Activated naive CD4-positive, alpha-beta T cell treated with anti-CD3 and anti-CD28 coated beads, Interleukin-2, amount 50 U/mL, for 72 hours (primary cell): ENCODE measurements at places on chromosomes 3 and 15.

DNA sequence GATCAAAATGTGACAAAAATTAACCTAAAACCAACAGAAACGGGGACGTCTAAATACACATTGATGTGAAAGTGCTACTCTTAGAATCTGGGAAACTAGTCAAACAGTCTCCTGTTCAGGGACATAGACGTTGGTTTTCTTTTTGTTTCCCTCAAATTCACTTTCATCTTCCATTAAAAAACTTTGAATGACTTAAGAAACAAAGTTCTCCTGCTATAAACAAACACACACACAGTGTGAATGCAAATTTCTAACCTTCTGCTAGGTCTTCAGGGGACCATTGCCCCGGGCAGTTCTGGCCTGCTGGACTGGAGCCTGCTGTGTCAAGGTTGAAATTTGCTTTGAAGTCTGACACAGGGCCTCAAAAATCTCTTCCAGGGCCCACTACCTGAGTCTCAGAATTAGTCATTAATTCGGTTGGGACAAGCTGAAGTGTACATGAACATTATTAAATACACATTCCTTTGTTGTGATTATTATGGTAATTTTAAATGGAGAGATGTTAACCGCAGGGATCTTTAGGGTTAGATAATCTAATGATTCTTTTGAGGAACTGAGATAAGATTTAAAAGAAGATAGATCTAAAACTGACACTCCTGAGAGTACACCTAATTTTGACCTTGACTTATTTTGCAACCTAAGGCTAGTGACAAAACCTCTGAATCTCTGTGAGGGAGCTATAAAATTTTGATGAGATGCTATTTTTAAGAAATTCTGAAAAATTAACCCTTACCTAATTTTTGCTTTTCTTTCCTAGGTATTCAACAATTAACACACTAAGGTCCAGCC is 1260.4 kb downstream of the ROBO1 start:
- DNase-seq: no peak

DNA sequence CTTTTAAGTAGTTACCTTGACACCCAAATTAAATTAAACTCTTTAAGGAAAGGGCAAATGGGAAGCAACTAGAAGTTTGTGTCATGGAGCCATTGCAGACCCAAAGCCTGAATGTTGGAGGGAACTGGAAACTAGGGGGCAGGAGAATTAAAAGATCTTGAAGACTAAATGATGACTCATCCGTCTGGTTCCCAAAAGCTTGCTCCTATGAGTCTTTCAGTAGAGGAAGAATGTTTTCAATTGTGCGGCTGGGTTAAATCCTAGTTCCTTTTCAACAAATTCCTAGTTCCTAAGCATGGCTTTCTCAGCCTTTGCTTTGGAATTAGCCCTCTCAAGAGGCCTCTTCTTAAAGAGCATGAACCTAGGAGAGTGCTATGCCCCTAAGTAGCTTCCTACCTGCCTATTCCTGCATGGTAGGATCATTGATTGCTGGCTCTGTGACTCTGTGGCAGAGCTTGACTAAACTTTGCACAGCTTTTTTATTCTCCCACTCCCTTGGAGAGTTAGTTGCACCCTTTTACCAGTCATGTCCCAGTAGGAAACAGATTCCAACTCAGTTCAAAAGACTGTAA is 17.7 kb downstream of the CLEC3B start:
- DNase-seq: no peak

- DNase-seq: no peak
Measured at GRCh38 chr3:149581681-149582370, 76.0 kb downstream of the WWTR1 start.

DNA sequence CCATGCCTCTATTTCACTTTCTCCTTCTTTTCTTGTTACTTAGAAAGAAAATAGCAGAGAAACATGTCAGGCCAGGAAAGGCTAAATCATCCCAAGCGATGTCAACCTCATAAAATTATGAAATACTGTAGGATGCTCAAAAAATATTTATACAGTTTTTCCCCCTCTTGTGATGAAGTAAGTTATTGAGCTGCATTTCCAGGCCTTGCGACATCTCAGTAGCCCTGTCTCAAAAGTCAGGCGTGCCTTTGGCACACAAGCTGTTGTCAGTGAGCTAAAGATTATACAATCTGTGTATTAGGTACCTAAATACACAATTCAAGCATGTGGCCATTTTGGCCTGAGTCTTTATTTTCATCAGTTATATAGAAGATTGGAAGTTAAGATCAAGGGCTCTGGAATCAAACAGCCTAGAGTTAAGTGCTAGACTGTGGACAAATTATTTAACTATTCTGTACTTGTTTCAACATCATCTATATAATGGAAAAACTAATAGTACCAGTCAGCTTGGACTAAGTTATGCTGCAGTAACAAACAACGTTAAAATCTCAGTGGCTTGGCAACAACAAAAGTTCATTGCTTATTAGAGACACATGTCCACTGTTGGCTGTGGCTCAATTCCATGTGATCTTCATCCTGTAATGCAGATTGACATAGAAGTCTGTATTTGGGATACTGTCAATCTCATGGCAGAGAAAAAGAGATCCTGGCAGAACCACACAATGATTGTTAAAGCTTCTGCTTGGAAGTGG is 406.4 kb upstream of the PROK2 start:
- DNase-seq: no peak

DNA sequence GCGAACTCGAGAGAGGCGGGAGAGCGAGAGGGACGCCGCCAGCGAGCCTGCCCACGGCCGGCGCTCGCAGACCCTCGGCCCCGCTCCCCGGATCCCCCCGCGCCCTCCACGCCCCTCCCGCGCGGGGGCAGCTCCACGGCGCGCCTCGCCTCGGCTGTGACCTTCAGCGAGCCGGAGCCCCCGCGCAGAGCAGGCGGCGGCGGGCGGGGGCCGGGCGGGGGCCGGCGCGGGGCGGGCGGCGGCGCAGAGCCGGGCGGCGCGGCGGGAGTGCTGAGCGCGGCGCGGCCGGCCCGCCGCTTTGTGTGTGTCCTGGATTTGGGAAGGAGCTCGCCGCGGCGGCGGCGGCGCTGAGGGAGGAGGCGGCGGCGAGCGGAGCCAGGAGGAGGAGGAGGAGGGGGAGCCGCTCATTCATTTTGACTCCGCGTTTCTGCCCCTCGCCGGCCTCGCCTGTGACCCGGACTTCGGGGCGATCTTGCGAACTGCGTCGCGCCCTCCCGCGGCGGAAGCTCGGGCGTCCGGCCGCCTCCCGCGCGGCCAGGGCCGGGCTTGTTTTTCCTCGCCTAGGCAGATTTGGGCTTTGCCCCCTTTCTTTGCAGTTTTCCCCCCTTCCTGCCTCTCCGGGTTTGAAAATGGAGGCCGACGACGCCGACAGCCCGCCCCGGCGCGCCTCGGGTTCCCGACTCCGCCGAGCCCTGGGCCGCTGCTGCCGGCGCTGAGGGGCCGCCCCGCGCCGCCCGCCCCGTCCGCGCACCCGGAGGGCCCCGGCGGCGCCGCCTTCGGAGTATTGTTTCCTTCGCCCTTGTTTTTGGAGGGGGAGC is 524 bp downstream of the IGF1R start:
- DNase-seq: peak; percentile 50

DNA sequence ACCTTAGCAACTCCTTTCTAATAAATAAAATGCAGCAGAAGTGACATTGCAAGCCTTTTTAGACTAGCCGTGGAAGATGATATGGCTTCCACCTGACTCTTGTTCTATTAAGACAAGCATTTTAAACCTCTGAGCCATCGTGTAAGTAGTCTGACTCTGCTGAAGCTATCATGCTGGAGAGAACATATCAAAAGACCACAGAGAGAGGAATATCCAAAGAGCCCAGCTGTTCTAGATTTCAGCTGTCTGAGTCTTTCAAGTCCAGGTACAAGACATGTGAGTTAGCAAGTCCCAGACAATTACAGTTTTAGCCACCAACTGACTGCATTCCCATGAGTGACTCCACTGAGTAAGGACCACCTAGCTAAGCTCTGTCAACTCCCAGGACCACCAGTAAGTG is 517.0 kb upstream of the NAALADL2 start:
- DNase-seq: no peak

DNA sequence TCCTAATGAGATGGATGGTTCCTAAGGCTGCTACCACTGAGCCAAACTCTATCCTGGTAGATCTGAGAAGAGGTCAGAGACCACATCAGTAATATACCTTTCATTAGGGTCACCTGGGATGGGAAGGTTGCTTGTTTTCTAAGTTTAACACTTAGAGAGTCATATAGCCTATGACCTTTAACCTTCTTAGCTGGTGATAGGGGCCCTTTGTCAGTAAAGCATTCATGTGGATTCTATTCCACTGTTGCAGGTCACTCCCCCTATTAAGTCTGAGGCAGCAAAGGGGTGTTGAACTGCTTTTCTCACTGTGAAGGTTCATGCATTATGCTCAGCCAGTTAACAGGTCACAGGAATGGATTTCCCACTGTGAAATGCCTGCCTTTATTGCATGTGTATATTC is 6.1 kb upstream of the ZNF609 start:
- DNase-seq: no peak

GRCh38 chr3:183360971-183361624 is 67.3 kb downstream of the MCF2L2 start:
- no peak for DNase-seq

- DNase-seq: peak; percentile 17
Measured at GRCh38 chr3:177589911-177590381, 392.7 kb upstream of the TBL1XR1 start.

- DNase-seq: peak; percentile 50
Measured at GRCh38 chr15:74175271-74176191, 2.0 kb downstream of the ISLR start.

- DNase-seq: no peak
Measured at GRCh38 chr3:139988472-139989156, 53.6 kb downstream of the CLSTN2 start.

GRCh38 chr3:186483611-186484340 is 60.4 kb downstream of the CRYGS start:
- no peak for DNase-seq

GRCh38 chr3:30683769-30684168 is 77.4 kb downstream of the TGFBR2 start:
- no peak for DNase-seq

DNA sequence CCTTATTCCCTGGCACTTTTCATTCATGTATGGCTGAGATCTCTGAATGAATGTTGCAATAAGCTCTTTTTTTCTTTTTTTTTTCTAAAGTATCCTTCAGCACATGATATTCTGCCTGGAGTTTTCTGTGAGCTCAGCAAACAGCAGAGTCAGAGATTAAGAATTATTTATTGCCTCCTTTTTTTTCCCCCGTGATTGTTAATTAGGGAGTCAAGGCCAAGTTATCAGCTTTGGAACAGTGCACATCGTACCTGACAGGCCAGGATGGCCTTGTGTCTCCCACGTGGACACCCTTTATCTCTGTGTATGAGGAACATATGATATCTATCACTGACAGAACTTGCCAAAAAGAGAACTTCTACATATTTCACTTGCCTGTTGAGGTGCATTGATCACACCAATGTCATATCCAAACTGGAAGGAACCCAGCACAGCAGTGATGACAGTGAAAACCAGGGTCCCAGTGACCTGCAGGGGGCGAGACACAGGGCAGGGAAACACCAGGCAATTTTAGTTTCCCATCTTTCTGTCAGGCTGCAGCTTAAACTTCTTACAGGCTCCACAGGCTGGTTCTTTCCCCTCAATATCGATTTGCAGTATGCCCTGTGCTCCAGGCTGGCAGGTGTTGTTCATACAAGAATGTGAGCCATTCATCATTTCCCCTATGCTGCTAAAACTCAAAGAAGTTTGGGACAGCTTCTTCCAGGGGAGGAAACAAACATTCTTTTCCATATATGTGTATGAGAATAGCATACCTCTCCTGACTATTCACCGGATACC is 8.2 kb downstream of the SLC2A2 start:
- no peak for DNase-seq

DNA sequence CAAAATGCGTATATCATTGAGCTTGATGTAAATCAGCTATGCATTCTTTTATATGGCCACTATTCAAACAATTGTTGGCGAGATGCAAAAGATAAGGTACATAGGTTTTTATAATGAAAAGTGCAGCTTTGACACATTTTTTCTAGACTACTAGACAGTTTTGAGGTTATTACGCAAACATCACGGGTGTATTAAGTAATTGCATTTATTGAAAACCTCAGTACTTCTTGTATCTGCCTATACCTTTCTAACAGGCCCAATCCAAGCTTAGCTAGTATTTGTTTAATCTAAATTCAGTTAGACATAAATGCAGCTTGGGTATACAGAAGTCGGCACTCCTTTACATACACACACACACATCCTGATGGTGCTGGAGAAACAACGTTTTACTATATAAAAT is 2.7 kb downstream of the SPESP1 start:
- no peak for DNase-seq

- no peak for DNase-seq
Measured at GRCh38 chr3:135865085-135865484, 100.4 kb upstream of the PPP2R3A start.

- DNase-seq: no peak
Measured at GRCh38 chr3:153099131-153099530, 62.9 kb upstream of the RAP2B start.

DNA sequence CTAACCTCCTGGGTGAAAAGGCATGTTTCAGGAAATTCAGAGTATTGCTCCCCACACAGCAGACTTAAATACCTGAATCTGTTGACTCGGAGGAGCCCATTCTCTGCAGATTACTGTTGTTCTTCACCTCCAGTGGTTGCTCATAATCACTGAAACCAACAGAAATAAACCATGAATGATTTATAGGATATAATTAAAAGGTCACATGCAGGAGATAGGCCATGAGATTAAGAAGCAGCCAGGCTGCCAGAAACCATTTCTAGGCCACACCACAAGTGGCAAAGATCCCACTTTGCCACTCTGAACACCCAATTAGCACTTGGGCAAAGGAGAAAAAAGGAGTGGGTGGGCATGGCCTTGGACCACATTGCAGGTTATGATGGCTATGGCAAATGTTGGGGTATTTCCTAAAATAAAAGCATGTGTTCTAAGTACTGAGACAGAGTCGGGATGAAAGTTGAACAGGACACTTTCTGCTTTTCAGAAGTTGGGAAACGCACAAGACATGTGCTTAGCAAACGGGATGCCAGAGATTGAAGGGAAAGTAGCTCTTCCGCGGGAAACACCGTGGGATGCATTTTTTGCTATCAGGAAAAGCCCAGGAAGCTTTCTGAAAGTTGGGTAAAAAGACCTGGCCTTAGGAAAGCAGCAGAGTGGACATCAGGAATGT is 1.5 kb downstream of the CDC25A start:
- no peak for DNase-seq

GRCh38 chr15:88995449-88995848 is 82.3 kb upstream of the MFGE8 start:
- no peak for DNase-seq

GRCh38 chr3:65083240-65083639 is 395.4 kb upstream of the ADAMTS9 start:
- no peak for DNase-seq

- no peak for DNase-seq
Measured at GRCh38 chr3:115652738-115653137, 29.4 kb downstream of the GAP43 start.
